ENCODE measurements at places on chromosomes 3 and 15.

GRCh38 chr3:112007633-112008032 lies 8.9 kb downstream of the TAGLN3 start:
- DNase-seq = no peak

GRCh38 chr3:12265508-12265907 lies 23.4 kb upstream of the PPARG start:
- no peak for DNase-seq

GRCh38 chr3:196012481-196012880 lies 69.4 kb downstream of the TFRC start:
- no peak for DNase-seq

GRCh38 chr3:165641569-165642310 lies 195.5 kb downstream of the BCHE start:
- no peak for DNase-seq

DNA sequence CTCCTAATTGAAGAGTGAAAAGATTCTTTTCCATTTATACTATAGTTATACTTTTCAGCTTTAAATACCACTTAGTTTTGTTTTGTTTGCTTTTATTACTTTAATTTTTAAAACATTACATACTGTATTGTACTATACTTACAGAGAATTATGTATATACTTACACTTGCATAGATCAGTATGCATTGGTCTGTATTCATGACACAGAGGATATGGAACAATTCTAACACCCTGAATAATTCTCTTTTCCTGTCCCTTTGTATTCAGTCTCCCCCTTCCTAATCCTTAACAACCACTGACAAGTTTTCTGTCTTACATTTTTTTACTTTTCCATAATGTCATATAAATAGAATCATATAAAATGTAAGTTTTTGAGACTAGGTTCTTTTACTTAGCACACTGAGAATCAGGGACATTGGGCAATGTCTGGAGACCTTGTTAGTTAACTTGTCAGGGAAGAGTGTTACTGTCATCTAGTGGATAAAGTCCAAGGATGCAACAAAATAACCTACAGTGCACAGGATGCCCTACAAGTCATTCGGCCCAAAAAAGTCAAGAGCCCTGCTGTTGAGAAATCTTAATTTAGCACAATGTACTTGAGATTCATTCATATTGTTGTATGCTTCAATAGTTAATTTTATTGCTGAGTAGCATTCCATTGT lies 95.7 kb upstream of the MCTP2 start:
- DNase-seq = no peak

GRCh38 chr3:73547427-73548248 lies 77.1 kb downstream of the PDZRN3 start:
- DNase-seq = no peak

- no peak for DNase-seq
Measured at GRCh38 chr3:33895658-33896057, 97.2 kb downstream of the PDCD6IP start.

DNA sequence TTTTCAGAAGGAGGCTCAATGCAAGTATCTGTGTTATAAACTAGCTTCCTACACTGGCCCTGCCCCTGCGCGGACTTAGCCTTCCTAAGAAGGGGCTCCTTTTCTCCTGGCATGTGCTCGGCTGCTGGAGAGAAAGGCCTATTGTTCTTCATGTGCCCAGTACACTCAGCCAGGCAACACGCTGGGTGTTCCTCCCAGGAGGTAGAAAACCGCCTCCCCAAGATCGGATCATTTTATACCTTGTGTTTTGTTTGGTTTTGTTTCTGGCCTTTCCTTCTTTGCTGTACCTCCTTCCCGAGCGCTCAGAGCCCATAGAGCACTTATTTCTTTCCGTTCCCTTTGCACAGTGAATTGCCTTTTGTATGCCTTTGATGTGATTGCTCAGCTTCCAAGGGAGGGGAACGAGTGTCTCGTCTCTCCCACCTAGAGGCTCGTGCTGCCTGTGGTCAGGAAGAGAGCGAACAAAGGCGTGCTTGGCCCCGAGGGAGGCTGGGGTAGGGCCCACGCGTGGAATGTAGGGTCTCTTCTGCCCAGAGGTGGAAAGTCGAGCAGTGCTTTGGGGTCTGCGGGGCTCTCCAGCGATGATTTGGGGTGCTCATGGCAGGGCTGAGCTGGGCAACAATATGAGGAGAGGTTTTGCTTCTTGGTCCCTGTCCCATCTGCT lies 30.0 kb downstream of the CCNL1 start:
- DNase-seq = no peak

- no peak for DNase-seq
Measured at GRCh38 chr15:72493220-72493619, 19.1 kb downstream of the ARIH1 start.

DNA sequence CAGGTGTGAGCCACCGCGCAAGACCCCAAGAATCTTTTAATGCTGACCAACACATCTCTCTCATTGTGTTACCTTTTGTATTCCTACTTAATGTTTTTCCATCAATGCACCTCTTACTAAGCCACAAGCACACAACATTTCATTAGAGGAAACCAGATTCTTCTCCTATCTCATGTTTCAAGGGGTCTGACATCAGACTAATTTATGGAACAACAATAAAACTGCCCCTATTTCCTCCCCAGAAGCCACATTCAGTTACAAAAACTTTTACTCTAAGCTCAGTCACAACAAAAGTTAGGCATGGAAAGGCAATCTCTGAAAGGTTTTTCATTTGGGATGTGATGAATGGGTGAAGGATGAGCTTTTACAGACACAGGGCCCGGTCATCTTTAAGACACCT lies 251.8 kb downstream of the MAGI1 start:
- no peak for DNase-seq

- DNase-seq = no peak
Measured at GRCh38 chr3:156762631-156763185, 63.4 kb upstream of the LEKR1 start.

- DNase-seq = no peak
Measured at GRCh38 chr3:14837186-14837877, 18.6 kb downstream of the FGD5 start.

DNA sequence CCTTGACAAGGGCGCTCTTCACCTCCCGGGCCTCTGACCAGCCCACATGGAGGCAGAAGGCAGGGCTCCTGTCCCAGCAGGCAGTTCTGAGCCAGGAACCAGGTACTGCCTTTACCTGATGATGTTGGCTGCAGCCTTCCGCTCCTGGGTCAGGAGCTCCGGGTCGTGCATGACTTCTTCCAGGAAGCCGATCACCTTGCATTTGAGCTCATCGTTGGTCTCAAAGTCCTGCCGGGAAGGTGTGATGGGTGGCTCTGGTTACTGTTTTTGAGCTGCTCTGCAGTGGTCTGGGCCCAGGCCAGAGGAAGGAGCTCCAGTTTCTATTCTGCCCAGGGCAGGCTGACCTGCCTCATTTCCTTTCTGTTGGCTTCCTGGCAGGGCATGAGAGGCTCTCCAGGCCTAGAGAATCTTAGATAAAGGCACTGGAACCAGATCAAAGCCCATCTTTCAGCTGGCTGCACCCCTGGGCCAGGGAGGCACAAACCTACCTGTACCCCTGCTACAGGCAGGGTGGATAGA lies 53.2 kb upstream of the CTSH start:
- no peak for DNase-seq

DNA sequence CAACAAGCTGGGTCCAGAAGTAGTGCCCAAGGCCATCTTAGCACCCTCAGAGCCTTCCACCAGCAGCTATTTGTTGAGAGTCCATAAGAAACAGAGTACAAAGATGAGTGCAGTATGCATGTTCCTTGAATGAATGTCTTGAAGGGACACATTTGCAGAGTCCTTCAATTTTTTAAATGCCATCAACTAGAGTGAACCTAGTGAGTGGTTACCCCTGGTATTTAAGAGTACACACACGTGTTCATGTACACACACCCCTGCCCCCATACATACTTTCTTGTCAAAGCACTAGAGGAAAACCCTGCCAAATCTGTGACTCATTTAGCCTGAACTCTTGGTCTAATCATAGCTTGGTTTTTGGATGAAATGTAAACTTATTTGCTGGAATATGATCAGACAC lies 84.5 kb upstream of the GALNT15 start:
- DNase-seq = no peak

GRCh38 chr15:74776821-74777768 lies 4.8 kb upstream of the CSK start:
- no peak for DNase-seq

- no peak for DNase-seq
Measured at GRCh38 chr3:115194476-115194875, 47.4 kb upstream of the ZBTB20 start.

GRCh38 chr3:46708401-46709156 lies 7.4 kb downstream of the TMIE start:
- no peak for DNase-seq

- no peak for DNase-seq
Measured at GRCh38 chr3:70737666-70738290, 425.3 kb upstream of the MDFIC2 start.

DNA sequence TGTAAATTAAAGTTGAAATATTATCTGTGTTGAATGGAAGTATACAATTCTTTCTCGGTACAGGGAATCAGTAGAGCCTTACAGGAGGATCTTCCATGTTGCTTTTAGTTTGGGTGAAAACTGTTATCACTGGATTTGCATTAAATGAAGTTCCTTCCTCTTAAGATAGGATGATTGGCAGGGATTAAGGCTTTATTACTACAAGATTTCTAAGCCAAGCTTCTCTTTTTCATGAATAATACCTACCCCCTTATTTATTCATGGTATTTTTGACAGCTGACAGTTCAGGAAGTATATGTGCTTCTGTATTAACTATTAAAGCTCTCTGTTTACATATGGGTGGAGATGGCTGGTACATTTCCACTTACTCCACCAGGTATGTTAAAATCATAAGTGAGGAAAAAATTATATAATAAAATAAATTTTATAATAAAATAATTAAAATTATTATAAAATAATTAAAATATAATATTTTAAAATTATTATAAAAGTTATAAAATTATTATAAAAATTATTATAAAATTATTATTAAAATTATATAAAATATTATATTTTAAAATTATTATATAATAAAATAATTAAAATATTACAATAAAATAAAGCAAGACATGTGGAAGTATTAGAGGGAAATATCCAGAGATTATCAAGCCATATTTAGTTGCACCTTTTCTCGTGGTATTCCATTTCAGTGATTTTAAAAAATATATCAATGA lies 332.9 kb downstream of the ROBO2 start:
- DNase-seq = no peak

DNA sequence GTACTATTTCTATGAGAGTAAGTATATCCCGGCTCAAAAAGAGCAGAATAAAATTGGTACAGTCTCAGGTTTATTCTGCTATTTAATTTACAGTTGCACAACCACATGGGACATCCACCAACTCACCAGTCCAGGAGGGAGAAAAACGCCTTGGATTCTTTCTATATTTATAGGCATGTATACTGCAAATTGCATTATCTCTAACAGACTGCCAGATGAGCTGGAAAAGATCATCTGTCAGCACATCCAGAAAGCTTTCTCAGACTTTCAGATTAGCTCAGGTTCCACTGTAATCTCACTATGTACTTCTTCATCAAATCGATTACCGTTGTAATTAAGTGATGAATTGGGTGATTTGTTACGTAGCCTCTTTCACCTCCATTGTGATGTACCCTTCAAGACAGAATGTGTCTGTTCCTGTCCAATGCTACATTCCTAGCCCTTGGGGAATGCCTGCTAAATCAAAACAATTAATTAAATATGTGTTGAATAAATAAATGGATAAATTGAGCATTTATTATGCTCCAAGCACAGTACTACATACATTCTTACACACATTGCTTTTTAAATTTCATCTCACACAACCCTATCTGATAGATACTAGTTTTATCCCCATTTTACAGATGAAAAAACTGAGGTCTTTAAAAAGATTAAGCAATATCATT lies 38.1 kb upstream of the TMC3 start:
- DNase-seq = no peak

GRCh38 chr3:173954647-173955046 lies 557.1 kb downstream of the NLGN1 start:
- no peak for DNase-seq

- DNase-seq = no peak
Measured at GRCh38 chr3:151462991-151463390, 2.1 kb upstream of the IGSF10 start.

DNA sequence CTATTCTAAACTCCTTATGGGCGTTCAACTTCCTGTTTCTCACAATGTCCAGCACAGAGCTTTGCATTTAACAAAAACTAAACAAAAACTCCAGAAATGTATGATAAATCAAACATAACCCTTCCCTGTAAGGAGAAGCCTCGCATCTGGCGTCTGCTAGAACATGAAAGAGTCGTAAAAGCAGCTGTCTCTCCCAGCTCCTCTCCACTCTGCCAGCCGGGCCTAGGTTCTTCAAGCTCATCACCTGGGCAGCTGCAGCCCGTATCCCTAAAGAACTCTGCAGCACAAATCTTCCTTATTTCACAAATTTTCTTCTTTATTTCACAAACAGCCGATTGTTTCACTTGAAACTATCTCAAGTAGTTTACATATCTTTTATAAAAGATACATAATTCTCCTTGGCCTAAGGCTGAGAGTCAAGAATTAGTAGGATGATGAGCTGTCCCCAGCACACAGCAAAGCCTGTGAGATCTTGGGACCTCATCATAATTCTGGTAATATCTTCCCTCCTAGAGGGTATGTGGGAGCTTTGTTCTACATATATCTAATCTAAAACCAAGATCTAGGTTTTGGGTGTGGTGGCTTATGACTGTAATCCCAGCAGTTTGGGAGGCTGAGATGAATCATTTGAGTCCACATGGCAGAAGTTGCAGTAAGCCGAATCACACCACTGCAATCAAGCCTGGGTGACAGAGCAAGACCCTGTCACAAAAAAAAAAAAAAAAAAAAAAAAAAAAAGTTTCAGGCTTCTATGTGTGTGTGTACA lies 35.3 kb downstream of the ANXA2 start:
- DNase-seq = no peak

DNA sequence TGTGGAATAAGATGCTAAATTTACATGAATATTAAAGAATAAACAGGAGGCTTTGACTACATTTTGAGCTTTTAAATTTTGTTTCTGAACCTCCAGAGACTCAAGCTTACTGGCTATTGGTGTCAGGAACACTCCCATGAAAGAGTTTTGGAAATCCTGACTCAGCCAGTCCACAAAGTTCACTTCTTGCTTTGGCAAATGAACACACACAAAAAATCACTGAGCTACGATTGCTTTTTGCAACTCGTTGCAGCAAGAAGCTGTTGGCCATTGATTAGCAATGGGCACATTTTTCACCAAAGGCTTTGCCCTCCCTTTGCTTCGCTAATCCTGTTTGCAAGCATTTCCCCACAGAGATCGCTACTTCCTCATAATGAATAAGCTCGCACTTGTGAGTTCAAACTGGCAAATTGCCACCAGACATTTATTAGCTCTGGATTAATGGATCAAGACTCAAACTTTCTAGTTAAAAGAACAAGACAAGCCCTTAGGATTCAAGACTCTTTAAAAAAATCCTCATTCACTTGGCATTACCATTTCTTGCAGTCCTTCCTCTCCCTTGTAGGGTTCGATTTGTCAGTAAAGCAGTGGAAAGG lies 343.2 kb upstream of the ONECUT1 start:
- no peak for DNase-seq

- DNase-seq = no peak
Measured at GRCh38 chr15:22795206-22796063, 9.0 kb downstream of the NIPA1 start.

- DNase-seq = no peak
Measured at GRCh38 chr3:52050571-52050970, 5.8 kb downstream of the DUSP7 start.
